WERI-Rb-1 (cell line): ENCODE measurements at places on chromosomes 11 and 22.

- DNase-seq, result no peak
Measured at GRCh38 chr11:133023232-133023631, 509.1 kb downstream of the OPCML start.

GRCh38 chr11:123408619-123409455, 21.2 kb upstream of the GRAMD1B start:
- no peak for DNase-seq

DNA sequence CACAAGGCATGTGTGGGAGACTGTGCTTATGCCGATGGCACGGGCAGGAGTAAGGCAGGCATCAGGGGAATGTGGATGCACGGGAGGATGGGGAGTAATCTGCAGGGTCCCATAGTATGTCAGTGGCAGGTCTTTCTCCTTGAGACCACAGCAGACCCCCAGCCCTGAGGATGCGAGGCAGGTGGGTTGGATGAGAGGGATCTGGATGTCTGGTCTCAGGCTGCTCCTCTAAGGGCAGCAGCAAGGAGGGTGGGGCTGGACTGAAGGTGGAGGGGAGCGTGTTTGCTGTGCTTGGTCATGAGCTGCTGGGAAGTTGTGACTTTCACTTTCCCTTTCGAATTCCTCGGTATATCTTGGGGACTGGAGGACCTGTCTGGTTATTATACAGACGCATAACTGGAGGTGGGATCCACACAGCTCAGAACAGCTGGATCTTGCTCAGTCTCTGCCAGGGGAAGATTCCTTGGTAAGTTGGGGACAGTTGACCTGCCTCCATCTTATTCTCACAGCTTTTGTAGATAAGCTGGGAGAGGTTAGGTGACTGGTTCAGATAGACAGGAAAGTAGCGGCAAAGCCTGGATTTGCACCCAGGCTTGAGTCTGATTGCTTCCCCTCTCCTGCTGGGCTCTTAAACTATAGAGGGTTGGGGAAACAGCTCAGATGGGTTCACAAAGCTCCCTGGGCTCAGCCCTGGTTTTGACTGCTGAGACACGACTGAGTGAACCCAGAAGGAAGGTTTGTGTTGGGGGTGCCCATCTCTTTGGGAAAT, at the start of gene APOL1:
Gene APOL1 (plus strand): TSS at position 380 of the 769 bp plus-strand sequence. CDS start 1,823 bp downstream, outside the sequence.
- no peak for DNase-seq

GRCh38 chr11:110422306-110422905, 7.3 kb upstream of the FDX1 start:
- no peak for DNase-seq

DNA sequence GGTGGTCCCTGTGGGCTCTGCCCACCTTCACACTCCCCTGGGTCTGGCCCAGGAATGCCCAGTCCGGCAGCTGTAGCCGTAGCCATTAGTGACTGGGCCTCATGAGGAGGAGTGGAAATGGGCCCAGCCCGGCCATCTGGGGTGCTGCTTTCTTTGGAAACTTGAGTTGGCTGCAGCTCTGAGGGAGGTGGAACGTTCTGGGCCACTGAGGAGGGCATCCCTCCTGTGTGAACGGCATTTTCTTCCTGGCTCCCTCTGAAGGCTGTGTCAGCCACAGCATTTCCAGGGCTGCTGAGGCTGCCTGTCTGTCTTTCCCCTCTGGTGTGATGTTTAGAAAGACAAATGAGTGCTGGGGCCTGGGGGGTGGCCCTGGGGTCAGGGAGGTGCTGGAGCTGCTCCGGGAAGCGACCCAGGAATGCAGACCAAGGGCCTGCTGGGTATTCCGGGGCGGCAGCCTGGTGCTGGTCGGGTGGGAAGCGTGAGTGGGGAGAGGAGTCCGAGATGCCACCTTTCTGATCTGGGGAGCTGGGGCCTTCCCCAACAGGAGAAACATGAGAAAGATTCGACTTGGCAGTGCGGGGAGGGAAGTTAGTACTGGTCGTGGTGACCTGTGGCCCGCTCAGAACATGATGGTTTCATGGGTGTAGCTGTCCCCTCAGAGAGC, 27.1 kb downstream of the PTDSS2 start:
- DNase-seq, result no peak

- DNase-seq, result no peak
Measured at GRCh38 chr22:37282385-37282677, at the start of gene CYTH4. Gene CYTH4, plus strand, starts transcription at chr22:37282508. Its CDS starts 62 bp downstream, at chr22:37282570.

DNA sequence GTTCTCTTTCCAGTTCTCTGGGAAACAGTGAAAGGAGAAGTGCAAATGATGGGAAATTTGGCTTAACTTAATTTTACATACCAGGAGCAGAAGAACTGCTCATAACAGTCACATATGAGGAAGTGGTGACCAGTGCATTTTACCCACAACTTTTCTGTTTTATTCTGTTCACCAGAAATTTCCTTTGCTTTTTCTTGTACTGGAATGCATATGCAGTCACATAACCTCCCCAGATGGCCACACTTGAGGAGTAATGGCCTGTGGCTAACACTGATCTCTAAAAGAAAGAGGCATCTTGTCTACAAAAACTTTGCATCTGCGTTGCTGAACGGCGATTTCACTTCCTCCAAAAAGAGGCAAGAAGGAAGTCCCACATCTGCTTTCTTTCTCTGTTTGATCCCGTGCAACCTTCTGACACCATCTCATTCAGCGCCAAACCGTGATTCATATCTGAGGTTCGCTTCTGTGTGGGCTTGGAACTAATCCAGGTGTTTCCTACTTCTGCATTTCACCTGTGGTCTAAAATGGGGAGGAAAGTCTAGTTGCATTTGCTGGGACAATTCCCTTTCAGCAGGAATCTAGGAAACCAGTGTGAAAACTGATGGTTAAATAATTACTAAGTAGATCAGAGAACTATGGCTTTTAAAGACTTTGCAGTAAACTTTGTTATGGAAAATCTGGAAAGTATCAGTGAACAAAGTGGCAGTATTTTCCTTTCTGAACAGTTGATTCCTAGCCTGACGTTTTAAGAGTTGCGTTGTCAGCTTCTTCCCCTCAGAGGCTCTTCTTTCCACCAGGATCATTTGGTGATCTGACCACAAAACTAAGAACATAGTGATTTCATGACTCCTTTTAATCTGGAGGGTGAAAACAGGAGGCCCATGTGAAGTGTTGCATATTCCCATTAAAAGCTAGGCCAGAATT, 4.2 kb upstream of the MPEG1 start:
- no peak for DNase-seq

DNA sequence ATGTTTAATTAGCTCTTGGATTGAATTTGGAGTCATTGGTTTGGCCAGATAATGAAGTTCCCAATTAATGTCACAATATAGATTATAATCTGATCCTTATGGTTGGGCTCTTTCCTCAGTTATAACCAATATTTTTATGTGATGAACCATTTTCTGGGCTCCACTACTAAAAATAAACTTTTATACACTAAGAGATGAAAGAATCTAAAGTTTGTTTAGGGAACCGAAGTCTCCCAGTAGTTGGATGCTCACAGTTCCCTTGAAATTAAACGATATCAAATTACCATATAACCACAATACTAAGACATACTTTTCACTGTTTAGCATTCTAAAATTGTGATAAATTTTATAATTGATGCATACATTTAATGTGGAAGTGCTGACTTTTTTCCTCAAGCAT, 47.0 kb upstream of the ARHGAP42 start:
- DNase-seq, result no peak

- peak; percentile 83 for DNase-seq
Measured at GRCh38 chr11:75022759-75023396, 34.1 kb downstream of the NEU3 start.

DNA sequence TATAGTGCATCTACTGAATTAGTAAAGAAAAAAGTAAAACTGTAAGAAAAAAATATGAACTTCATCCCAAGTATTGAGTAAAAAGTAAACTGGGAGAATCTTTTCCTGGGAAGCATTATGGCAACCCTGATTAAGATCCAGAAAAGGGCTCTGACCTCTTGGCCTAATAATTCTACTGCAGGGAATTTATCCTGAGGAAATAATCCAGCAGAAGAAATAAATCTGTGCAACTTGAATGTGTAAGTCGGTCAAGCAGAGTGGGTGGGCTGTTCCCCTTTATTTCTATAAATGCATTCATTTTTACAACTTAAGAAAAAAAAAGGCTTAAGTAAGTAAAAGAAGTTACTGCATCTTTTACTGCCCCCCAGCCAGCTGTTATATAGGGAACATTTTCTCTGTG, 111.2 kb upstream of the PARVA start:
- DNase-seq, result no peak

- DNase-seq, result peak; percentile 79
Measured at GRCh38 chr11:134049303-134049702, 19.6 kb upstream of the JAM3 start.

DNA sequence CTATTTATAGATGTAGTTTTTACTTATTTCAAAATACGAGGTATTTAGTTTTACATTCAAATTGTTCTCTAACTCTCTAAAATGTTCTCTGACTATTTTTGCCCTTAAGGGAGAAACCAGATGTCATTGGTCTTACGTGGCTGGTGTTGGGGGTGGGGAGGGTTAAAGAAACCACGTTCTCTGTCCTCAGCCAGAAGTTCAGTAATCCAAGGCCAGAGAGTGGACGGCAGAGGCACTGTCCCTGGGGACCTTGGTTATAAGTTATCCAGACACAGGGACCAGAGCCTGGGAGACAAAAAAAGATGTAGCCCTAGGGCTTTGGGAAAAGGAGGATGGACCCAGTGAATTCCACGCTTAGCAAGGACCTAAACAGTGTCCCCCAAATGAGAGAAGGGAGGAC, 706 bp upstream of the OR51E1 start:
- DNase-seq, result no peak

DNA sequence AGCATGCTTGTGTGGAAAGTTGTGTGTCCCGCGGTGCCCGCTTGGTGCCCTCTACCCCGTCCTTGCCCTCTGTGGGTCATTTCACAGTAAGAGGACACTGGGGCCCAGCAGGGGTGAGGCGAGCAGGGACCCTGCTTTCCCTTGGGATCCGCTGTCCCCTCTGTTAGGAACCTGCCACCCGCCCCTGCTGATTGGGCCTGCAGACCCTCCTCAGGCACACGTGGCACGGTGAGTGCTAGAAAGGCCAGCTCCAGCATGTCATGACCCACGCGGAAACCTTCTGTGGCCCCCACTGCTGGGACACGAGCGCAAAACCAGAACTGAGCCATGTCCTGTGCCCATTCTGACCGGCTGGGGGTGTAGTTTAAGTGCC, 353.1 kb downstream of the TBC1D22A start:
- DNase-seq, result no peak

DNA sequence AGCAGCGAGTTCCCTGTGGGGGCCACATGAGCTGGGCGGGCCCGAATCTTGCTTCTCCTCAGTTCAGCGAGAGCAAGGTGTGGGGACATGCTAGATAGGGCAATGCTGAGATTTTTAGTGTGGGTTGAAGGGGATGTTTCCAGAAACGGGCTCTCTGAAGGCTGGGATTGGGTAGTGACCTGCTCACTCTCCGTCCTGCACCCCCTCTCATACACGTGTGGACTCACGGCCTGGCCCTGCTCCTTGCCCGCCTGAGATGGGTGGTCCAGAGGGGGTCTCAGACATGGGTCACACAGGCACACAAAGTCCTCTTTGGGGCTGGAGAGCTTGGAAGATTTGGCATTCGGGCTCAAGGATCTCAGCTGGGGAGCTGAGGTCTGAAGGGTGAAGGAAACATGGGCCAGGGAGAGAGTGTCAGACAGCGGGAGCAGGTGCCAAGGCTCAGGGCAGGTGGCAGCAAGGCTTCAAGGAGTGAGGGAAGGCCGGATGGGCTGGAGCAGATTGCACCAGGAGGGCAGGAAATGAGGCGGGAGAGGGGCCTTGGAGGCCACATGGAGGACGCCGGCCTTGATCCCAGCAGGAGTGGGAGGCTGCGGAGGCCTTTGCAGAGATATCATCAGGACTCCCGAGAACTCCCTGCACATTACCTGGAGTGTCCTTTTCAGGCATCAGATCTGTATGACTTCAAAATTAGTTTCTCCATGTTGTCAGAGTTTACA, 74.1 kb downstream of the PARVB start:
- DNase-seq, result no peak

DNA sequence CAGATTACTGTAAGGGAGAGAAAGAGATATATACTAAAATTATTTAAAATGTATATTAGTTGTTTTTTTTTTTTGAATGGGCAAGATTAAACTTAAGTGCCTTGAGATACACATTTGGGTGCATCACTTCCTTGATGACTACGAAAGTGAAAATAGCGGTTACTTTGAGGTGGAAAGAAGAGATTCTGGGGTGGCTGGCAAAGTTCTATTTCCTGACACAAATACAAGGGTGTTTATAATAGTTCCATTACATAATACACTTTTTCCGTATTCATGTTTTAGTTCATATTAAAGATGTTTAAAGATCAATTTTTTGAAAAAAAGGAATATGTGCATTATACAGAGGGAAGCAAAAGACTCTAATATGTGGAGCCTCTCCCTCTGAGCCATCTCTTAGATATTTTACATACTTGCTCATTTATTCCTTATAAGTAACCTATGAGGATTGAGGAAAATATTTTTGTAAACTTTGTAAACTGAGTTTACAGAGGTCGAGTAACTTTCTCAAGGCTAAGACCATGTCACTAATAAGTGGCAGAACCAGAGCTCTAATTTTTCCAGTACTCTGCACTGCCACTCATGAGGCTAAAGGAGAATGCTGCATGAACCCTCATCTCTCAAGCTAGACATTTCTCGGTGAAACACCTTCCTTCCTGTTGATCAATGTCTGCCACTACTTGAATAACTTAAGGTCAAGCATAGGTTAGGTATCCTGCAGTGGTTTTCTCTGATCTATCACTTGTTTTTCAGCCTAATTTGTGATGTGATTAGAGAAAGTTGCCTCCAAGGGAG, 58.6 kb downstream of the DDIAS start:
- DNase-seq, result no peak

DNA sequence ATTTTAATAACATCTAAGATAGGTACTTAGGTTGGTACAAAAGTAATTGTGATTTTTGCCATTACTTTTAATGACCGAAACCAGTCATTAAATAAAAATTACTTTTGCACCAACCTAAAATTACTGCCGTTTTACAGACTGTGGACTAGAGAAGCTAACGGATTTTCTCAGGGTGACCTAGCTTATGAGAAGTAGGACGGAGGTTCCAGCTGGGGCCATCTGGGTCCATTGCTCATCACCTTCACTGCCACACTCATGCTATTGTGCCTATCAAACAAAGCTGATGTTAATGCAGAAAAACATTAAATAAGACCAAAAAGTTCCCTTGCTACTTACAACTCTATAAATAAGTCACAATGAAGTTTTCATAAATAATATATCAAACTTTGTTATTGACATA, 38.9 kb downstream of the GRIA4 start:
- DNase-seq, result no peak

DNA sequence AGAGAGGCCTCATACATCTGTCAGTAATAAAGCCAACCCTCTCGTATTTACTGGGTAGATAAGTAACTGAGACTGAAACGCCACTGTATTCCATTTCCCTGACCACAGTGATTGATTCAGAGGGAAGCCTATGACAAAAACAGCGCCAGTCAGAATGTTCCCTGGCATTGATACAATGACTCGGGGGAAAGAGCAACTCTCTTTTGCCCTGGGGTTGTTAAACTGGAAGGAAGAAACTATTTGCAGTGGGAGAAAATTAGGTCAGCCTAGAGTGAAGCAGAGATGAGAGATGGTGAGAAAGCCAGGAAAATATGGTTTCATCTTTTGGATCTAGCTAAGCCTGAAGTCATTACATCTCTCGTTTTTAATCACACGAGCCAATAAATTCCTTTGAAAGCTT, 48.6 kb upstream of the RBFOX2 start:
- DNase-seq, result no peak

GRCh38 chr22:31326877-31327276, 19.3 kb downstream of the PATZ1 start:
- DNase-seq, result no peak

- DNase-seq, result peak; percentile 43
Measured at GRCh38 chr11:17351510-17352176, at the start of gene NCR3LG1. Gene NCR3LG1, plus strand, starts transcription at chr11:17351800. Its CDS starts 170 bp downstream, at chr11:17351970.
